ENCODE measurements at places on chromosomes 2 and 18.

DNA sequence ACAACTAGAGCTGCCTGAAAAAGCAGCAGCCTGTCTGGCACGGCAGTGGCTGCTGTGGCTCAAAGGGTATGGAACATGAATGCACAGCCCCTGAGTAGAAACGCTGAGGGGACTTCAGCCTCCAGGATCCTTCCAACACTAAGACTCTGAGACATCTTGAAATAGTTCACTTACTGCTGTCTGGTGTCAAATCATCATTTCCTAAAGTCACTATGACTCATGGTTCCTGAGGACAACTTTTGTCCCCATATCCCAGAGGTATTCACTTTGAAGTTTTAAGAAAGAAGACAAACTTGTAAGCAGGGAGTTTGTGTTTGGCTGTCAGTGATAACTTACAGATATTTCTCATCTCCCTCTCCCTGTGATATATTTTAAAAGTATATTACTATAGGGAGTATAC, 33.3 kb upstream of the NEB start:
- DNase-seq: no peak

DNA sequence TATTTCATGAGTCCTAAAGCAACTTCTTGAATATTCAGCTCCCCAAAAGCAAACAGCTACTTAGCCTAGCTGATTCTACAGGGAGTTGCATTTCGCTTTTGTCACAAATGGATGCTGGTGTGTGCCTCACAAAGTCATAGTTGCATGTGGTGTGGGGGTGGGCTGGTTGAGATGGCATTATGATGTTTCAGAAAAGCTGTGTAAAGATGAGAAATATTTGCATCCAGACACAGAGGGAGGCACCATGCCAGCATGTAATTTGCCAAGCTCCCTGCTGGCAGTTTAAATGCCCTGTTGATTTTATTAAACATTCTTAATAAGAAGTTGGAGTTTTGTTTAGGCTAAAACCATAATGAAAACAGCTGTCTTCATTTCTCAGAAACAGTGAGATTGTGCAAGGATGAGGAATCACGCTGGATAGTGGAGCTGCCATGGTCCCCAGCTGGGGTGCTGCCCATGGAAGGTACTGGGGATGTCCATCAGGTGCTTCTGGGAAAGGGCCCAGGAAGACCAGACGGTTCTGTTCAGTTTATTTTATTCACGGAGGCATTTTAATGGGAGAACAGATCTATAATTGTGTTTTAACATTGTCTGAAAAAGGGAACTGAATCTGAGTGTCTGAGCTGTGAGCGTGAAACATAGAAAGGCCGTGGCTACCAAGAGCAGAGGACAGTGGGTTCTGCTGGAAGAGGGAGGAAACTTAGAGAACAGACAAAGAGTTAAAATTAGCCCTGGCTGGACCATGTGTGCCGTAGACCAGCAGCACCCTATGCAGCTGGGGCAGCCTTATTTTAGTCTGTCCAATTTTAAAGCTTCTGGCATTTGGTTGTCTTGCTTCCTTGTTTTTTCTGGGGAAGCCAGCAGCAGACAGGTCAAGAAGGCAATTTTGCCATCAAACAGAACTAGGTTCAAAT, 177.1 kb downstream of the FAM210A start:
- DNase-seq: no peak

DNA sequence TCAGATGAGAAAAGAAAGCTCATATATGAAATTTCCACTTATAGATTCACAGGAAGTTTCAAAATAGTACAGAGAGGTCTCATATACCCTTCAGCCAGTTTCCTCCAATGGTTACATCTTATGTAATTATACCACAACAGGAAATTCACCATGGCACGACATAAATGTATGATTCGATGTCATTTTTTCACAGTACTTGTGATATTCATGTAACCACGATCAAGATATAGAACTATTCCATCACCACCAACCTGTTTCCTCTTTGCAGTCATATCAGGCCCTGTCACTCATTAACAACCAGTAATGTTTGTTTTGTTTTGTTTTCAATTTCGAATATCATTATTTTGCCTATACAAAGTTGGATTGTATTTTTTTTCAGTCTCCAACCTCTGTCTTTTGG, 314.3 kb upstream of the POU3F3 start:
- DNase-seq: no peak

DNA sequence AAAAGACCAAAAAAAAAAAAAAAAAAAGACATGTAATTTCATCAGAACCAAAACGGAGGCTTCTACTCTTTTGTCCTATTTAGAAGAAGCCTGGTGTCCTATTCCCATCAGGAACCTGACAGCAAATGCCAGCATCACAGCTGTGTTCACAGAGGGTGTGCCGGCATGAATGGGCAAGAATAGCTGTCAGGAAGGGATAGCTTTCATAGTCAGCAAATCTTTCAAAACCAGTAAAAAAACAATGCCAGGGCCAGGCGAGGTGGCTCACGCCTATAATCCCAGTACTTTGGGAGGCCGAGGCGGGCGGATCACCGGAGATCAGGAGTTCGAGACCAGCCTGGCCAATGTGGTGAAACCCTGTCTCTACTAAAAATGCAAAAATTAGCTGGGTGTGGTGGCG, 231.8 kb upstream of the PXDN start:
- no peak for DNase-seq

DNA sequence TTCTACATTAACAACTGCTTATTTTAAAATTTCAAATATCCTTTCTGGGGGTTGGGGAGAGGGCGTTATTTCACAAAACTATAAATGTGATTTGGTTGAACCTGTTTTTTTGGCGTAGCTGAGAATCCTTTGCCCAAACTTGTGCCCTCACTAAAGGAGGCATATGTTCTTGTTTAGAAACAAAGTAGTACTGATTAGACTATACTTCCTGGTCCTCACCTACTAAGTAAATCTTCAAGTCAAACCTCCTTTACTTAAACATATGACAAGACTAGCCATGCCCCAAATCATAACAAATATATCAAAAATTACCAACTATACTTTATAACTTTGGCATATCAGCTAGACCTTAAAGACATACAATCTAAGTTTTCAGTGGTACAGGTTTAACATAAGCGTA, 5.8 kb downstream of the EIF2AK3 start:
- DNase-seq: no peak

GRCh38 chr18:14748496-14748895, 524 bp downstream of the ANKRD30B start:
- DNase-seq: no peak

- DNase-seq: no peak
Observed at GRCh38 chr2:161436411-161436810, 20.3 kb downstream of the TBR1 start.

GRCh38 chr2:127342101-127342500, 45.7 kb downstream of the MAP3K2 start:
- no peak for DNase-seq

GRCh38 chr2:47016172-47016913, 100.7 kb upstream of the MCFD2 start:
- DNase-seq: no peak

DNA sequence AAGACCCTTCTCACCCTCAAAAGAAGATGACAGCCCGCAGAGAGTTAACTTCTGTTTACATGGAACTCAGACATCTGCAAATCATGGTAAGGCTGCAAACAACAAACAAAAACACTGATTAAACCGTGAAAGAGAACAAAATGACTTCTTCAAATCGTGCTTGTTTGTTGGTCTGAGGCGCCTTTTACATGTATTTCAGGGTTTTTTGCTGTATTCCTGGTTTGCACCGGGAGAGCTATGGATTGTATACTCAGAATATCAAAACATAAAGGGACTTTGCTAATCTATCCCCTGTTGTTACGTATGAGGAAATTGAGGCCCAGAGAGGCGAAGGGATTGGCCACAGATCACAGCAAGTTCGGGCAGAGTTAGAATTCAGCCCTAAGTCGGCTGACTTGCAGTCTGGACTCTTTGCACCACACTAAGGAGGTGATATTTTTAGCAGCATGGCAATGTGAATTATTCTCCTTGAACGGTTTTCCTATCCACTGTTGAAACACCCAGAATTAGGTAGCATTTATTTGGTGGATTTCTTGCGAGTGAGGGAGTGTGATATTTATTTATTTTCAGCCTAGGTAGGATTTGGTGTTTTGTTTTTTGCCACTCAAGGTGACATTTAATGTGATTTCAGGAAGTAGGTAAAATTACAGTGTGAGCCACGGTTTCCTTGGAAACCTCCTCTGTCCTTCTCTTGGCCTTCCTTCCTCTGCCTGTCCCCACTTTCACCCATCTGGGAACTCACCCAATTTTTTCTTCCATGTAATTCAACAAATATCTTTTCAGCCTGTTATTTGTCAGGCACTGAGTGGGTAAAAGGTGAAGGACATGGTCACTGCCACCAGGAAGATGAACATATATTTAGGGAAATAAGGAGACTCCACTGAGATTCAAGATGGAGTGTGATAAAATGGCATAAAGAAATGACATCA, 980 bp upstream of the PDE6D start:
- DNase-seq: no peak

DNA sequence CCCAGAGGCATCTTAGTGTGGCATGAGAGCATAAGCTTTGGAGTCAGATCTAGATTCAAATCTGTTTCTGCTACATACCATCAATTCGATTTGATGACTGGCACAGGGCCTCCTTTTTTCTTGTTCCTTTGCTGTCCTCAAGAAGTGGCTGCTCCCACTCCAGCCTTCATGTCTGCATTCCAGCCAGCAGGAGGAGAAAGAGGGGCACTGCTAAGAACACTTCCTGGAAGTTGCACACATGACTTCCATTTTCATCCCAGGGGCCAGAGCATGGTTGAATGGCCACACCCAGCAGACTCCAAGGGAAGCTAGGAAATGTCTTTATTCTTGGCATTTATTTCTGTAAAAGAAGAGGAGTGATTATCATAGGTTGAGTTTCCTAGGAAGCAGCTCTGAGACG, 50.4 kb downstream of the EML6 start:
- DNase-seq: no peak

DNA sequence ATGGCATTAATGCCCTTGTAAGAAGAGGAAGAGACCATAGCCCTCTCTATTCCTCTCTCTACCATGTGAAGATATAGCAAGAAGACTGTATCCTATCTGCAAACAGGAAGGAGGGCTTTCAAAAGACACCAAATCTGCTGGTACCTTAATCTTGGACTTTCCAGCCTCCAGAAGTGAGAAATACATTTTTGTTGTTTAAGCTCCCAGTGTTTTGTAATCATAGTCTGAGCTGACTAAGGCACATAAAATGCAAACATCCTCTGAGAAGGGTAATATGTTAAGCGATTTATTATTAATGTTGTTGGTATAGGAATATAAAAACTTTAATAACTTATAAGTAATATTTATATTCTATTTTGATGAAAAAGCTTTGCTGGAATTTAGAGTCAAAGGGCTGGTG, 559.8 kb downstream of the SUCLG1 start:
- DNase-seq: no peak

DNA sequence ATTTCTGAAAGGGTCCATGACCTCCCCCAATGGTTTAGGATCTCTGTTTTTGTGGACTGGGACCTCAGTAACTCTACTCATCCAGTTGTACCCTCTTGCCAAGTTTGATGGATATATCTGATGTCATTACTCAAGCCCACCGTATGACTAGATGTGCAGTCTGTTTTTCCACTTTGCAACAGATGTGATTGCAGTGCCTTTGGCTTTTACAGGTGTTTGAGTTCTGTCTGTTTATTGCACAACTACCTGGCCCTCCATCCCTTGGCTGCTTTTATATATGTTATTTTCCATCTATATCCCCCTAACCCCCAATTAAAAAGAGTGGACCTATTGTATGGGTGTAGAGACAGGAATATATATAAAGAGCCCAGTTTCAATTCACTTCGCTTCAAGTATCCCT, 10.8 kb downstream of the NCOA1 start:
- DNase-seq: no peak

DNA sequence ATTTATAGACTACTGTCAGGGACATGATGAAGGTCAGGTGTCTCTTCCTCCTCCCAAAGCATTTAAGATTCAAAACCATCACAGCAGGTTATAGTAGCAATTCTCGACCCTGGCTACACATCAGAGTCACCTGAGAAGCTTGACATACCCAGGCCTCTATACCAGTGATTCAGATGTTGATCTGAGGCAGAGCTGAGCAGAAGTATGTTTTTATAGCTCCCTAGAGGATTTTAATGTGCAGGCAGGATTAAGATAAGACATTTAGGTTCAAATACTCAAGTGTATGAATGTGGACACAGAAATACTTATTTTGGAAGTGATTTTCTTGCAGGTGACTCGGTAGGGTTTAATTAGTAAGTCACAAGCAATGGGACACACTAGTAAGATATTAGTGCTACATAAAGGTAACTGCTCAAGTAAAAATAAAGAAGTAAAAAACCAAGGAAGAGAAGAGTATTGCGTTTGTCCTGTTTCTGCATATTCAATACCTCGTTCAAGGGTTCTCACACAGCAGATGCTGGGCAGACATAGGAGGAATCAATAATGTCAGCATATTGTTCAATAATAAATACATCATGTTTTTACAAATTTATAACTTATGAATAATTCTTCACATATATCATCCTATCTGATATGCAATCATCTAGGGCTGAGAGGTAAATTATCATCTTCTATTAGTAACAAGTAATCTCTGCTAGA, 7.0 kb downstream of the GCFC2 start:
- no peak for DNase-seq

DNA sequence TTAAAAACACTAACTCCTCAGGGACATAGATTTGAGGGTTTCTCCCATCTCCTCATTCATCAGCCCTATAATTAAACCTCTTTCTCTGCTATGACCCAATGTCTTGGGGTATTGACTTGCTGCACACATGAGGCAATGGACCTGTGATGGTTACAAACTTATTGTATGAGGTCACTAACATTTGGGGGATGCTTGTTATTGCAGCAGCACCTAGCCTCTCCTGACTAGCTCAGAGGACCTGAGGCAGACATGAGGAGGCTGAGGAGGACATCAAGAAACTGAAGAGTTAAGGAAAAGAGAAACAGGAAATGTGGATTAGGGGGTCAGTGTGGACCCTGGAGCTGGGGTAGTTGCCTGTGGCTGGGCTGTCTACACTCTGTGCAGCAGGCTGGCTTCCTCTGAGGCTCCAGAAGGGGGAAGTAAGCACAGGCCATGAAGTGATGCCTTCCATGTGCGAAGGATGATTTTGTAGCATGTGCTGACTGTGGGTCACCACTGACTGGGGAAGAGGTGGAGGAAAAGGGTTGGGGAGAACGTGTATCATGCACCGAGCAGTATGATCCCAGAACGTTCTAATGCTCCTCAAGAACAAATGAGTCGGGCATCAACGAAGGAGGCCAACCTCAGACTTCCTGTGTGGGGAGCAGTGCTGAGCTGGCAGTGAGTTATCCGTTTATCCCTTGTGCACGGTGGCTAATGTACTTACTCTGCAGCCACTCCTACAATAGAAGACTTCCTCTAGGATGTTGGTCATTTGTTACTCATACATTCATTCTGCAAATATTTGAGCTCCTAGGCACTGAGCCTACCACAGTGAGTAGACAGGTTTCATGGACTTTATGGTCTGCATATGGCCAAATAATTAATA, 42.1 kb upstream of the RFX8 start:
- DNase-seq: no peak

DNA sequence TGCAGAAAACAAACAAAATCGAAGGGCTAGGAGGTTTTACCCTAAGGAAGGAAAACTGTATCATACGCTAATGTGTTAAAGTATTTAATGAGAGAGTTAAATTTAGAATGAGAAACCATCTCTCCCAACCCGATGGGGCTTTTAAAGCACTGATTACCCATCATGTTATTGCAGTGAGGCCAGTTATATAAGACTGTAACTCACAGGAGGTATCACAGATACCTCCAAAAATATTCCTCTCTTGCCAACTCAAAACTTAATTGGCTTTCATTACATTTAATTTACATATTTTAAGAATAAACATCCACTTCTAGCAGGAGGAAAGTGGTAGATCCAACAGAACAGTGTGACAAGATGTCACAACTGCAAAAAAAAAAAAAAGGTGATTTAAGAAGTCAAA, 56.3 kb downstream of the RPL31 start:
- no peak for DNase-seq
